ENCODE measurements at places on chromosomes 7 and 10. TPM values are rescaled to one million over a fixed set of nuclear protein-coding genes. Genes with fewer than 3 reads are reported as not detected.

DNA sequence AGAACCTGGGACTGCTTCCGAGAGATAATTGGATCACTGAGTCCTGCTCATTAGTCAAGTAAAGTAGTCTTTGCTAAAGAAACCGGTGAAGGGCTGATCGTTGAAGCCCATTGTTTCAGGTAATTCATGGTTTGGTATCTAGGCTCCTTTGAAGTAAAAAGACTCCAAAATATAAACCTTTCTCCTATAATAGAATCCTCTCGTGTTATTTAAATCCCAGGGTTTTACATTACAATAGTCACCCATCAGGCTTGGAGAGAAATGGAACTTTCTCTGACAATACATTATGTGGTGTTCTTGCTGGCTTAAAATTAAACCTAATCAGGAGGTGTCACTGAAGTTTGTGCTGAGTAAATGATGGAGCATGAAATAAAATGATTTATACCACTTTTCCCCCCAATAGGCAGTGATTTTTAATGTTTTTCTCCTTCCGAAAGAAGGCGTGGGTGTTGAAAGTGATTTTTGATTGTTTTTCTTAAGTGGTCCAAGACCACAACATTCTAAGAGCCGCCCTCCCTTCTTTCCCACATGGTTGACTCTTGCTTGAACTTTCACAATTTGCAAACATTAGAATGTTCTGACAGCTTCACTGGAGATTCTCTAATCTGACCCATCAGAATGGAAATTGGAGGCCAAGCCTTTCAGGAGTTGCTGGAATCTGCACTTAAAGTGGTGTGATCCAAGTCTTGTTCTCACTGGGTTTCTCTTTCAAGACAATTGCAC lies 44.2 kb downstream of the LRMDA start:
- DNase-seq = no peak

IGFBP1 gene
- not detected for polyA plus RNA-seq

BHLHA15 gene
- polyA plus RNA-seq = not detected

GRCh38 chr10:93435621-93436397 lies 46.3 kb downstream of the MYOF start:
- no peak for DNase-seq

All from keratinocyte (primary cell).